OCI-M1 (cell line): ENCODE measurements at places on chromosomes 5 and 9.
A peak's percentile ranks its signal among the peaks of the same experiment; 100 is the strongest.

DNA sequence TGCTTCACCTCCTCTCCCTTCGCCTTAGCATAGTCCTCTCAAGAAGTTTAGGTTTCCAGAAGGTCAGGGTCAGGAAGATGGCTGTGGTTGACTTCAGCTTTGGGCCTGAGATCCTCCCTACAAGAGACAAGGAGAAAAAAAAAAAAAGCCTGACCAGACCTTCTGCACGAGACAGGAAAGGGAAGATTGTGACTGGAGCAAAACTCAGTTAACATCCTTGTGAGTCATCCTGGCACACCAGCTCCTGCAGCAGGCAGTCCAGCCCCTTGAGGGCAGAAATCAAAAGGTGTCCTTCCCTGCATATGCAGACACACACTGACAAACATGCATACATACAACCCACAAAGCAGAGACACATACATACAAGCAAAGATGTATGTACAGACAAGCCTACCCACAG, 18.0 kb upstream of the ENHO start:
- DNase-seq: no peak

GRCh38 chr9:123131258-123131657, 97.8 kb downstream of the GPR21 start:
- no peak for DNase-seq

GRCh38 chr9:110820381-110820780, 151.8 kb downstream of the MUSK start:
- DNase-seq: no peak

DNA sequence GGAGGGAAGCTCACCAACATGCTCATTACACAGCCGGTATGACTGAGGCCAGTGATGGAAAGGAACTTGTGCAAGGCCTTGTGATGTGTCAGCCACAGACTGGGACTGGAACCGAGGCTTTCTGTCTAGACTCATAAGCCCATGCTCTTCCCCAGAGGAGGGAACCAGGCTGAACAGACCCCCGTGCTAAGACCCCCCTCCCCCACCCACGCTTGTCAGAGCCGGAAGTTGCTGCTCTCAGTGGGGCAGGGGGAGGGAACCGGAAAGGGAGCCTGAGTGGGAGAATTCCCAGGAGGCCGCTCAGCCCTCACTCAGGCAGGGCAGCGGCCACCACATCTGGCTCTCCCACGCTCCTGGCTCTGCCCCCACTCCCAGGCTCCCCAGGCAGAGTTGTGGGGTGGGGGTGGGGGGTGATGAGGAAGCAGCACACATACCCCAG, 4.1 kb upstream of the PDGFRB start:
- no peak for DNase-seq

DNA sequence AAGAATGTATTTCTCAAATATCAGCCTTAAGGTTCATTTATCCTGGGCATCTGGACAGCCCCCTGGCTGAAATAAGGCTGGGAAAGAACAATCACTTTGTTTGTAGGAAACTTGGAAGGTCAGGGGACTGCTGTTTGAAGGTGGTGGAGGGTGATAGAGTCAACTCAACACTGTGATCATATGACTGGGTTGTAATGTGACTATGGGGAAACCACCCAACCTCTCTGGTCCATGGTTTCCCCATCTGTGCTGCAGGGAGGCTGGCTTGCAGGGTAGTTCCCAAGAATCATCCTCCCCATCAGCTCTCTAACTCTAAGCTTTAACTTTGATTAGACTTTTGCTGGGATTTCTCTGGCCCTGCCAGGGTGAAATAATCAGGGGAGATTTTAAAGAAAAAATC, 10.0 kb downstream of the INSYN2B start:
- no peak for DNase-seq

DNA sequence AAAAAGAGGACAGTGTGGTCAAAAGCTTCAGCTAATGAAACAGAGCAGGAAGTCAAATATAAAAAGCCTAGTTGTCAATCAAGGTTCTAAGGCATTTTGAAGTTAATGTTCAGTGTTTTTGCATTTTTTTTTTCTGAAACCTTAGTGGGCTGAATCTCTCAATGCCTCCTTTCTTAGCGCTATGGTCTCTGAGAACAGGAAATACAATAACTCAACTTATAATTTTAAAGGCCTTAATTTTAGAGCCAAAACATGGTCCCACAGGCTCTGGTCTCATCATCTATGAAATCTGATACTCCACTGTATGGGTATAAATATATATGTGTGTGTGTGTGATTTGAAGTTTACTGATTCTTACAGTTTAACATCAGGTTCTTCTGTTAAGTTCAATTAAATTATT, 63.3 kb upstream of the DPYSL3 start:
- no peak for DNase-seq

DNA sequence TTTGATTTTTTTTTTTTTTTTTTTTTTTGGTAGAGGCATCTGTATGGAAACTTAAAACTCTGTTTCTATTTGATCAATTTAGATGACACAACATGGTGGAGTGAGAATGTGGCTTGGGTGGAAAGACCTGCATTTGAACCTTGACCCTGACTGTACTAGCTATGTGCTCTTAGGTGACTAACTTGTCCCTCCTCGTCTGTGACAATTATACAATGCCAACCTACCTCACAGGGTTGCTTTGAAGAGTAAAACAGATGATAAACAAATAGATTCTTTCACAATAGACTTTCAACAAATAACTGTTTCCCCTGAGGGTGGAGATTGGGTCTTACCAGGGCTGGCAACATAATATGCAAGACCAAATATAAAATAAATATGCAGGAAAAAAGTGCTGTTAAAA, 109.3 kb downstream of the CRB2 start:
- DNase-seq: no peak

DNA sequence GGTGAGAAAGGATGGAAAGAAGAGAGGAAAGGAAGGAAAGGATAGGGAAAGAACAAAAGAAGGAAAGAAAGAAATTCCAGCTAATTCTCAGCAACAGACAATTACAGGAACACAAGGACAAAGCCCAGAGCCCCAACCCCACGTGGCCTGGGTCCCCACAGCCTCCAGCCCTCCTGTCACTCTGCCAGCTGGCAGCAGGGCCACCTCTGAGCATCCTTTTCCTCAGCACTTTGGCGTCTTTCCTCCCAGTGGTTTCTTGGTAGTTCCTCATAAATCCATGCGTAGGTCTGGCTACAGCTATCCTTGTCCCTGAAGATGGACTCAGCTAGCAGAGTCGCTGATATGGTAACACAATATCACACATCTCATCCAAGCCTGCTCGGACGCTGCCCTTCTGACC, 28.3 kb downstream of the ADAMTS2 start:
- DNase-seq: no peak

GRCh38 chr9:95516734-95517558, at the start of gene PTCH1:
PTCH1 (minus strand) TSS chr9:95516971.
- peak; percentile 38 for DNase-seq
